NCI-H774 (cell line): ENCODE measurements at places on chromosomes 3 and 15.

DNA sequence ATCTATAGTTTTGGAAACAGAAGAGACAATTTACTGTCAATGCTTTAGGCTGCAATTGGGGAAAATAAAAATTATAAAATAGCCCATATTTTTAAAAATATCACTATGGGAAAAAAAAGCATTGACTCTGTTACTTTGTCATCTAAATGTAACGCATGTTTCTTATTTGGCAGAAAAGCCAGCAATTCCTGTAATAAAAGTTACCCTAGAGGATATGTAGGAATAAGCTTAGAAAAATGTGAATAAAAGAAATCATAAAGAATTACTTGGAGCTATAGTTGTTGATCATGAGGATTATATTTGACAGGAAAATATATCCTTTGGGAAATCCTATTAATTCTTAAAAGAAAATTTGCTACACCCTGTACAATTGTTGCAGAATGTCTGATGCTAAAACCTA is 515.4 kb upstream of the IL12A start:
- no peak for DNase-seq

GRCh38 chr15:66774001-66774814 is 72.2 kb downstream of the SMAD6 start:
- peak; percentile 26 for DNase-seq

- DNase-seq: no peak
Observed at GRCh38 chr3:190110826-190111225, 9.9 kb downstream of the P3H2 start.

GRCh38 chr15:70045045-70045444 is 52.7 kb downstream of the TLE3 start:
- no peak for DNase-seq

GRCh38 chr3:170563712-170564423 is 22.0 kb downstream of the SLC7A14 start:
- peak; percentile 68 for DNase-seq

DNA sequence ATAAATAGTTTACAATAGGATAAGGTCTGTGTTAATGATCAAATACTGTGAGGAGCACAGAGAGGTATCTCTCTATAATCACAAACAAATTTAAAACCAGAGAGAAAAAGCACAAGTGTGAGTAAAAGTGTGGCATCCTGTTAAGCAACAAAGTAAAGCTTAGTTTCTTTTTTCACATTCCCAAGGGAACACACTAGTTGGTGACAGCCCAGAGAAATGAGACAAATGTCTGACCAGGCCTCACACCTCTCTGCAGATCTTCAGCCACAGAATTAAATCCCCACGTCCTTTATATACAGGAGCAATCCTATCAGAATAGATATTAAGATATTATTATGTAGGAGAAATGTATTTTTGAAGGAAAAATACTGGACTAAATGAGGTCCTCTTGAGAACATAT is 2.7 kb downstream of the FBN1 start:
- no peak for DNase-seq

GRCh38 chr3:126131881-126132750 is 48.2 kb upstream of the SLC41A3 start:
- DNase-seq: no peak

DNA sequence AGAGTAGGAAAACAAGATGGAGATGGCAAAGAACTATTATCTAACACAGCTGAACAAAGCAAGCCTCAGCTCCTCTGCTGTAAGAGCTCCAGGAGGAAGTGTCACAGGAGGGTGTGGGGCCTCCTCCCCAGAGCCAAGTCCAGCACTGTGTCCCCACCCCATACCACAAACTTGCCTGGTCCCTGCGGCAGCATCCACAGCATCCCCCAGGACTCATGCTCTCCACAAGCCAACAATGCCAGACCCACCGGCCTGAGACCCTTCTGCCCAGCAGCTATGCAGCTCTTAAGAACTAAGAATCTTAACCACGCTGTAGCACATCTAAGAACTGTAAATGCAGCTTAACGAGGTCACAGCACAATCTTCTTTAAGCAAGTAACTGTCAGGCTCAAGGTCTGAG is 9.1 kb downstream of the RBM15B start:
- DNase-seq: no peak

DNA sequence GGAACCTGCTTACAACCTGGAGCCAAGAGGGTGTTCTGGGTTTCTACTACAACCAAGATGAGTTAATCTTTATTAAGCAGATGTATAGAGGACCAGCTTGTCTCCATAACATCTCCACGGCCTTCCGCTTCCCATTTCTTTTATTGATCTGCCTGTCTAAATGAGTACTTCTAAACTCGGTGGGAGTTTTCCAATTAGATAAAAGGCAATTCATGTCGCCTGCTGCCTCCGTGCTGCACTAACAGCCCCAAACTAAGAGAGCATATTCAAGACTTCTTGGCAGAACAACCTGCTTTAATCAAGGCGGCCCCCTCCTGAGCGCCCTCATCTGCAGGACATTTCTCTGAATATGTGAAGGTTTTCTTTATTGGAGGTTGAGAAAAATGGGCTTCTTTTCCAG is 270.1 kb downstream of the PDCD6IP start:
- no peak for DNase-seq

GRCh38 chr3:135908225-135908624 is 57.3 kb upstream of the PPP2R3A start:
- no peak for DNase-seq

- DNase-seq: no peak
Observed at GRCh38 chr3:33122991-33123390, 9.2 kb downstream of the CRTAP start.

DNA sequence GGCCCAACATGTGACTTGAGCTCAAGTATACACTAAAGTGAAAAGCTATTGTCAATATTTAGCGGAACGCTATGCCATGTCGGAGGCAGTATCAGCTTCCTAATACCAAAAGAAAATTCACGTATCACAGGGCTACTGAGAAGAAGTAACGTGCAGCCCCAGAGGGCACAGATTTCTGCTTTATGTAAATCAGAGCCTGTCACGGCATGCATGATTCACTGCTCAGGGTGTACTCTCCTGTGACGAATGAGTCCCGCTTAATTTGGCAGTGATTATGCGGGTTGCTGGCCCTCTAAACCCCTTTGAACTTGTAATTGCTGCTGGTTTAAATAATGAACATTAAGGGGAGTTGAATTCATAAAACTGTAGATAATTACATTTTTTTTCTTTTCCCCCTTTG is 85.3 kb downstream of the MEIS2 start:
- no peak for DNase-seq

- DNase-seq: no peak
Observed at GRCh38 chr3:187630404-187630803, 39.8 kb downstream of the SST start.

GRCh38 chr3:153528473-153528872 is 366.4 kb downstream of the RAP2B start:
- DNase-seq: no peak

GRCh38 chr3:124765197-124765840 is 35.1 kb downstream of the UMPS start:
- no peak for DNase-seq
